ENCODE measurements at places on chromosomes 3 and 15.

- DNase-seq = peak; percentile 5
Observed at GRCh38 chr15:99504823-99505551, 60.8 kb upstream of the MEF2A start.

DNA sequence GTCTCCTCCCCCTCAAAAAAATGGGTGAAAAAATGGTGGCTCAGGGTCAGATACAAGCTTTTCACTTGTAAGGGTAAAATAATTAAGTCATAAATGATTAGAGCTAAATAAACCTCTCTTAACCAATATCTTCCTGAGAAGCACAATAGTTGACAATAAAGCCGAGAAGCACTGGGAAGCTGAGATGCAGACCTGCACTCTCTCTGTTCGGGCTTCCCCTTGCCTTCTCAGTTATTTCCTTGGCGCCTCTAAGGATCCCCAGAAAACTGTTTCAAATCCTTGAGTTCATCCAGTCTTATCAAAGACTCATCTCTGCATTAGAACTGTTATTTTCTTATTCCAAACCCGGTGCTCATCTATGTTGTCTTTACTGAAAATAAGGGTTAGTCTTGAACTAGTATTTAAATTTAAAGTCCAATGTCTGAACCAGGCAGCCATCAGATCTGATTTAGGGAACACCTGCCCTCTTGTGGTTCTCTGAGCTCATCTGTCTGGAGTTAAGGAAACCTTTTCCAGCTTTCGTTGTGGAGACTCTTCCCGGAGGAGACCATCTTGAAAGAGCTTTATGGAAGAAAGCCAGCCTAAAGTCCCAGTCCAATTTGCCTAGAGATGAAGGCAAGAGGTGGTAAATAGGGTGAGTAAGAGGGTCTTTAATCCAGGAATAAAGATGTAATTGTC, 256.4 kb upstream of the MCTP2 start:
- DNase-seq = peak; percentile 14

DNA sequence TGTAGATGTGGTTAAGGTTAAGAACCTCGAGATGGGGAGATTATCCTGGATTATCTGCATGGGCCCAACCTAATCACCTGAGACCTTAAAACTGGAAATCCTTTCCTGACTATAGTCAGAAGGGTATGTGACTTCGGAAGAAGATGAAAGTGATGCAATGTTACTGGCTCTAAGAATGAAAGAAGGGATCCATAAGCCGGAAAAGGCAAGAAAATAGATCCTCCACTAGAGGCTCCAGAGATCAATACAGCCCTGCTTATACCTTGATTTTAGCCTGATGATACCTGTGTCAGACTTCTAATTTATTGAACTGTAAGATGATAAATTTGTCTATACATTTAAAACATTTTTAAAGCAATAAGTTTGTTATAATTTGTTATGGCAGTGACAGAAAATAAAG, 21.5 kb upstream of the GASK1A start:
- no peak for DNase-seq

- no peak for DNase-seq
Observed at GRCh38 chr3:149553781-149554451, 79.4 kb downstream of the TM4SF4 start.

DNA sequence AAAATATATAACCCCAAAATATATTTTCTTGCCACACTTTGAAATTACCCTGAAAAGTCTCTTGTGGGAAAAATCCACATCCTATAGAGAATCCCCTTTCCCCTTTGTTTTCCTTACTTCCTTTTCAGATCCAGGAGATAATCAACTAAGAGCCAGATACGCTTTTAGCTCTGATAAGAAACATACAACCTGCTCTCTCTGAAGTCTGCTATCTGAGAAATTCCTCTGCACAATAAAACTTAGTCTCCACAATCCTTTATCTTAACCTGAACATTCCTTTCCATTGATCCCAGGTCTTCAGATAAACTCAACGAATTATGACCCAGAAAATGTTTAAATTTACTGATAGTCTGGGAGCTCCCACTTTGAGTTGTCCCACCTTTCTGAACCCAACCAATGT, 233.4 kb upstream of the SETMAR start:
- DNase-seq = no peak

GRCh38 chr3:132203889-132204596, 113.2 kb upstream of the ACP3 start:
- no peak for DNase-seq

- no peak for DNase-seq
Observed at GRCh38 chr3:123423031-123423430, 25.9 kb downstream of the ADCY5 start.

All from ACHN (cell line).